ENCODE measurements at places on chromosomes 6 and 20.

DNA sequence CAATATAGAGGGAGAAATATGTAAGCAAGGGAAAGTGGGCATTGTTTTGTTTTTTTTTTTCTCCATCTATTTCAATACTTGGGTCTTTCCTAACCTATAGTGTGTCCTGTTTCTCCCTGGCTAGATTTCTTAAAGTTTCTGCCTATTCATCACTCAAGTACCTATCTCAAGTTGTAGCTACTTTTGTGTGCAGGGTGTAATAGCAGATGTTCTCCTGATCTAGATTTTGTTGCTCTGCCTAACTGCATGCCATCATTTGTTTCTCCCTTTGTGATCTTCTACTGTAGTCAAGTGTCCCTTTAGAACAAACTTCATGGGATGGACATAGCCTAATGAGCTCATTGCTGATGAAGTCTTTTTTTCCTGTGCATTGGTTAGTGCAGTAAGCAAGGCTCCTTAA is 45.8 kb downstream of the TOP1 start:
- H3K4me3 ChIP-seq, result no peak overlapping the region
- peaks cover 17% of the 10 kb centered on the region for H3K4me1 ChIP-seq
- no peaks in the 10 kb centered on the region for H3K27me3 ChIP-seq
- no peak overlapping the region for H3K27ac ChIP-seq
- H3K36me3 ChIP-seq, result peaks cover 2% of the 10 kb centered on the region
- DNase-seq, result no peak

- no peaks in the 10 kb centered on the region for H3K36me3 ChIP-seq
- no peak overlapping the region for H3K4me3 ChIP-seq
- peak; percentile 54 for DNase-seq
- no peak overlapping the region for H3K27ac ChIP-seq
- H3K4me1 ChIP-seq, result no peaks in the 10 kb centered on the region
These were observed 103.6 kb downstream of the PAX1 start for GRCh38 chr20:21808863-21809664.

- peaks cover 10% of the 10 kb centered on the region for H3K4me1 ChIP-seq
- no peak overlapping the region for H3K4me3 ChIP-seq
- H3K36me3 ChIP-seq, result no peaks in the 10 kb centered on the region
- peak; percentile 3 for DNase-seq
- H3K27me3 ChIP-seq, result no peaks in the 10 kb centered on the region
These were observed 55.7 kb downstream of the AFG1L start for GRCh38 chr6:108350528-108350927.

DNA sequence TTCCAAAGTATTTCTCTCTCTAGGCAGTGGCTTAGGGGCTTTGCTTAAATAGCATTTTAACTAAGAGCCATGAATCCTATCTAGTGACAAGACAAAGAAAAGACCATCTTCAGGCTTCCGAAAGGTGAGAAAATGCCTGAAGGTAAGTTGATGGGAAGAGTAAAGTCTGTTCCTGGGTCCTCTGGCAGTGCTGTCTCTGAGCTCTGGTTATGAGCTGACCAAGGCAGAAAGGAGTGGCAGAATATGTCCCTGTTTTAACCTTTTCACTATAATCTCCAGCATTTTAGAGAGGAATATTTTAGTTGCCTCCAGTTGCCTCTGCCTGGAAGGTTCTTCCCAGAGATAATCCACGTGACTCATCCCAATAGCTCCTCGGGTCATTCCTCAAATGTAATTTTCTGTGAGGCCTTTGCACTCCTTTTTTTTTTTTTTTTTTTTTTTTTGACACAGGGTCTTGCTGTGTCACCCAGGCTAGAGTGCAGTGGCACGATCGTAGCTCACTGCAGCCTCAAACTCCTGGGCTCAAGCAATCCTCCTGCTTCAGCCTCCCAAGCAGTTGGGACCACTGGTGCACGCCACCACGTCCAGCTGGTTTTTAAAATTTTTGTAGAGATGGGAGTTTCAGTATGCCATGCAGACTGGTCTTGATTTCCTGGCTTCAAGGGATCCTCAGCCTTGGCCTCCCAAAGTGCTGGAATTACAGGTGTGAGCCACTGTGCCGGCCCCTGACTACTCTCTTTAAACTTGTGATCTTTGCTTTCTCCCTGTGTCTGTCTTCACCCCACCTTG is 3.7 kb upstream of the ARMH2 start:
- no peak overlapping the region for H3K4me3 ChIP-seq
- H3K36me3 ChIP-seq, result no peaks in the 10 kb centered on the region
- H3K27ac ChIP-seq, result peak overlapping the region; percentile 93
- peaks cover 11% of the 10 kb centered on the region for H3K4me1 ChIP-seq

- H3K36me3 ChIP-seq, result no peaks in the 10 kb centered on the region
- DNase-seq, result no peak
- H3K27ac ChIP-seq, result no peak overlapping the region
- H3K4me1 ChIP-seq, result no peaks in the 10 kb centered on the region
These were observed 48.6 kb upstream of the RCAN2 start for GRCh38 chr6:46539866-46540265.

GRCh38 chr6:99618649-99619408 is 12.2 kb downstream of the PRDM13 start:
- H3K27ac ChIP-seq, result no peak overlapping the region
- no peak for DNase-seq
- H3K4me1 ChIP-seq, result no peaks in the 10 kb centered on the region
- H3K4me3 ChIP-seq, result no peak overlapping the region

DNA sequence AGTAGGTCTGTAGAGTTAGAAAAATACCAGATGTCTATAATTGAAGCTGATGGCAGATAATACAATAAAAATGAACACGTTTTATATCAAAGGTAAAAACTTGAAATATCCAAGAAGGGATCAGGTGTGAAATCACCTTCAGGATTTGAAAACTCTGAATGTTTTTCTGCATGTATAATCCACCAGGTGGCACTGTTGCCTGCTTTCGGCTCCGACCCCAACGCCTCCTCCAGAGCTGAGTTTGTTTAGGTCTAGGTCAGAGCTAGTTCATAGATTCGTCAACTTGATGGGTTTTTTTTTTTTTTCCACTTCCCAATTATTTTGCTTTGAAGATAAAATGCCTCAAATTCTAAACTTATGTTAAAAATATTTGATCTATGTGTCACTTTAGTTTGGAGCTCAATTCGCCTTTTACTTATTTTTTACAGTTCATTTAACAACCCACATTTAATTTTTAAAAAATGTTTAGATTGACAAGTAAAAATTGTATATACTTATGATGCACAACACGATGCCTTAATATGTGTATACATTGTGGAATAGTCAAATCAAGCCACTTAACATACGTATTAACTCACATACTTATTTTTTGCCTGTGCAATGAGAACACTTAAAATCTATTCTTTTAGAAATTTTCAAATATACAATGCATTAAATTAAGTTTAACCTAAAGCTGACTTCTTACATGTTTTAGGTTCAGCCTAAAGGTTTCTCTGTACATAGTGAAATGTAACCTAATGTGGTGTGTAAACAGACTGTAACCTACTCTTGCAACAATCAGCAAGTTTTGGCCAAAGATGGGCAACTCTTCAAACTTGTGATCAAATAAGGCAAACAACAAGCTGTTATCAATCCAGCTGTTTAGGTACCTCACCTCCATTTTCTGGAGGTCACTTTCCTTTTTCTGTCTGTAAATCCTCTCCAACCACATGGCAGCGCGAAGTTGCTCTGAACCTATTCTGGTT is 39.4 kb upstream of the ENPP4 start:
- H3K4me3 ChIP-seq, result no peak overlapping the region
- no peaks in the 10 kb centered on the region for H3K4me1 ChIP-seq
- peak; percentile 60 for DNase-seq
- H3K27me3 ChIP-seq, result no peaks in the 10 kb centered on the region
- H3K36me3 ChIP-seq, result no peaks in the 10 kb centered on the region

DNA sequence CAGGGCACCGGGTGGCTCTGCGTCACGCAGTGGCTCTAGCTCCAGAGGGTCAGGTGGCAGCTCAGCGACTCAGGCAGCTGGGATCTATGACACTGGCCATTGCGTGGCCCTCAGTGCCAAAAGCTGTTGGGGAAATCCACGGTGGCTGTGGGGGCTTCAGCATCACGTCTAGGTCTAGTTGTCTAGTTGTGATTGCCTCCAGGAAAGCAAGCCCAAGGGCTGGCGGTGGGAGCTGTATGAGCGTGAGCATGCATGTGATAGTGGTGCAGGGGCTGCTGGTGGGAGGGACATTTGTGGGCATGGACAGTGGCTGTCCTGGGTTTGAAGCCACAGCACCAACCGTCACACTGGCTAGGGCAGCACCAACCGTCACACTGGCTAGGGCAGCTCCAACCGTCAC is 191.4 kb downstream of the THBS2 start:
- no peak for DNase-seq
- H3K27ac ChIP-seq, result no peak overlapping the region

- no peak for DNase-seq
- no peak overlapping the region for H3K27ac ChIP-seq
These were observed 208.7 kb upstream of the PRND start for GRCh38 chr20:4512891-4513550.

DNA sequence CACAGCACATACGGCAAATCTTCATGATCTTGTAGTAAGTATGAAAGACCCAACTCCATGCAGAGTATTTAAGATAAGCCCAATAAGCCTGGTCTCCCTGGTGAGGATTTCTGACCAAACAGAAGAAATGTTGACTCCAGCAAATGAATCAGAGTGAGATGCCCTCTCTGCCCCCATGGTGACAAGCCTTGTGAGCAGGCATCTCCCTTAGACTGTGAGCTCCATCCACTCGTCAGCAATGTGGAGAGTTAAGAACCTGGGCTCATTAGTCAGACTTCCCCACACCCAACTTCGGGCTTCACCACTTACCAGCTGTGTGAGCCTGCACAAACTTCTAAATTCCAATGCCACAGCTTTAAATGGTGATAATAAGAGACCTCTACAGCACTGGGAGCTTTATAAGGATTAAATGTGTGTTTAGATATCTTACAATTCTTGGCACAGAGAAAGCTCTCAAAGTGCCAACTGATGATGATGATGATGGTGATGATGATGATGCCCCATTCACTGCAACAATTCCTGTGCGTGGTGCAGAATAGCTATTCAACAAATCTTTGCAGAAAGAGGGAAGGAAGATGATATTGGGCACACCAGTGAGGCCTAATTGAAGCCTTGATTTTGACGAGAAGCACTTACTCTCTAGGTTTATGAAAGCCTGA is 253.4 kb upstream of the TAB2 start:
- DNase-seq, result no peak
- H3K4me1 ChIP-seq, result peaks cover 5% of the 10 kb centered on the region
- H3K4me3 ChIP-seq, result no peak overlapping the region
- H3K36me3 ChIP-seq, result no peaks in the 10 kb centered on the region
- H3K27ac ChIP-seq, result no peak overlapping the region
- no peaks in the 10 kb centered on the region for H3K27me3 ChIP-seq

GRCh38 chr20:61417221-61417941 is 165.3 kb downstream of the CDH4 start:
- no peak for DNase-seq
- no peaks in the 10 kb centered on the region for H3K36me3 ChIP-seq
- H3K27me3 ChIP-seq, result no peaks in the 10 kb centered on the region
- no peaks in the 10 kb centered on the region for H3K4me1 ChIP-seq
- H3K27ac ChIP-seq, result no peak overlapping the region
- H3K4me3 ChIP-seq, result no peak overlapping the region

DNA sequence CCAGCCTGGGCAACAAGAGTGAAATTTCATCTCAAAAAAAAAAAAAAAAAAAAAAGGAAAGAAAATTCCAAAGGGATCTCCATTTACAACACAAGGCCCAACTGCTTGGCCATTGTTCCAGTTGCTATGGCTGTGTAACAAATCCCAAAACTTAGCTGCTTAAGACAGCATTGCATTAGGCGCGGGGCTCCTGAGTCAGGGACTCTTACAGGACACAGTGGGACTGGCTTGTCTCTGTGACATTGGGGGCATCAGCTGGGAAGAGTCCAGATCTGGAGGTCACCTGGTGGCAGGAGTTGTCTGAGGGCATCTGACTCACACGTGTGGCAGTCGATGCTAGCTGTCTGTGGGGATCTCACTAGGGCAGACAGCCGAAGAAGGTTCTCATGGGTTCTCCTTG is 35.6 kb downstream of the TTLL9 start:
- H3K4me3 ChIP-seq, result no peak overlapping the region
- H3K27ac ChIP-seq, result no peak overlapping the region
- H3K27me3 ChIP-seq, result no peaks in the 10 kb centered on the region
- H3K4me1 ChIP-seq, result no peaks in the 10 kb centered on the region

- no peaks in the 10 kb centered on the region for H3K27me3 ChIP-seq
- H3K4me1 ChIP-seq, result peaks cover 14% of the 10 kb centered on the region
- H3K36me3 ChIP-seq, result no peaks in the 10 kb centered on the region
- no peak overlapping the region for H3K4me3 ChIP-seq
These were observed 202.5 kb upstream of the GMDS start for GRCh38 chr6:2447931-2448330.

DNA sequence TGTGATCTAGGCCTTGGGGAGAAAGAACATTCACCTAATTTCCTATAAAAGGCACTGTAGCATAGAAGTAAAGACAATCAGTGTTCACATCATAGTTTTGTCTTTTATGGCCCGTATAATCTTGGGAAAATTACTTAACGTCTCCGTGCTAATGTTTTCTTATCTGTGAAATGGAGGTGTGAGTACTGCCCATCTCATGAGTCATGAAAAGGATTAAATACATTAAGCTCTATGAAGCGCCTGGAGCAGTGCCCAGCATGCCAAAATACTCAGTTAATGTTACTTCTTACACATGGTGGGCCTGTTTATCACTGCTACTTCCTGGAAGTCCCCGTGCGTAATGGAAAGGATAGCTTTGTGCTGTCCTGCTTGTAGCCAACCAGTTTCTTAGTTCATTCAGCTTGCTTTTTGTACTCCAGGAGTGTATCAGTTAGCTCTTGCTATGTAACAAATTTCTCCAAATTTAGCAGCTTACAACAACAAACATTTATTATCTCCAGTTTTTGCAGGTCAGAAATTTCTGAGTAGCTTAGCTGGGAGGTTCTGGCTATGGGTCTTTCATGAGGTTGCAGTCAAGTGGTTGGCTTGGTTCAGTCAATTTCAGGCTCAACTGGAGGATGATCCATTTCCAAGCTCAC is 103.6 kb upstream of the BMP2 start:
- H3K27ac ChIP-seq, result no peak overlapping the region
- no peaks in the 10 kb centered on the region for H3K27me3 ChIP-seq
- H3K4me3 ChIP-seq, result no peak overlapping the region
- no peak for DNase-seq

GRCh38 chr6:63537201-63537958 is 34.9 kb upstream of the LOC128125822 start:
- H3K36me3 ChIP-seq, result no peaks in the 10 kb centered on the region
- no peak overlapping the region for H3K27ac ChIP-seq
- no peak for DNase-seq

GRCh38 chr6:131958542-131959470 is 7.6 kb upstream of the CCN2 start:
- DNase-seq, result peak; percentile 63
- no peaks in the 10 kb centered on the region for H3K27me3 ChIP-seq
- H3K4me1 ChIP-seq, result peaks cover 26% of the 10 kb centered on the region

- no peak overlapping the region for H3K4me3 ChIP-seq
- H3K36me3 ChIP-seq, result no peaks in the 10 kb centered on the region
- DNase-seq, result no peak
- H3K27ac ChIP-seq, result no peak overlapping the region
These were observed 122.2 kb downstream of the KIF16B start for GRCh38 chr20:16451001-16451400.
